ENCODE measurements at places on chromosomes 2 and 18.

- DNase-seq = no peak
These were observed 24.2 kb upstream of the BZW1 start for GRCh38 chr2:200787351-200788120.

- DNase-seq = no peak
These were observed 6.8 kb downstream of the SCTR start for GRCh38 chr2:119517433-119517832.

- DNase-seq = no peak
These were observed 132.1 kb upstream of the EPC2 start for GRCh38 chr2:148512501-148512900.

- no peak for DNase-seq
These were observed 51.2 kb downstream of the SLC4A5 start for GRCh38 chr2:74291886-74292621.

GRCh38 chr18:677951-678381 lies 20.5 kb downstream of the TYMS start:
- DNase-seq = no peak

DNA sequence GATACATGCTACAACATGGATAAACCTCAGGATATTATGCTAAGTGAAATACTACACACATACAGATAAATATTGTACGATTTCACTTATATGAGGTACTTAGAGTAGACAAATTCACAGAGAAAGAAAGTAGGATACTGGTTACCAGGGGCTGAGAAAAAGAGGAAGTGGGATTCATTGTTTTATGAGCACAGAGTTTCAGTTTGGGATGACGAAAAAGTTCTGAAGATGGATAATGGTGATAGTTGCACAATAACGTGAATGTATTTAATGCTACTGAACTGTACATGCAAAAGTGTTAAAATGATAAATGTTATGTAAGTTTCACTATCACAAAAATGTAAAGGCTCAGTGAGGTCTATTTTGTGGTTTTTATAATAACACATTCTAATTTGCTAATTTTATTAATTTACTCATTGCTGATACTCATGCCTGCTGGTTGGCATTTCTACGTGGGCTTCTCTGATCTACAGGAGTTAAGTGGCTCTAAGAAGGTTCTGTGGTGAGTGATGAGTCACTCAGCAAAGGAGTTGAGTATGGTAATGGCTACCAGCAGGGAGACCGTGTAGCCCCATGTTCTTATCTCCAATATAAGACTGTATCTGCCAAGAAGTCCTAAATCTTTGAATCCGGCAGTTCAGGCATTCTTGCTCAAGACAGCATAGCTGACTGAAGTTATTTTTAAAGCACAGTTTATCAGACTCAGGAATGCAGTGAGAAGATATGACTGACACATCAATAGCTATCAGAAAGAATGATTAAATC lies 41.1 kb downstream of the UPP2 start:
- DNase-seq = no peak

DNA sequence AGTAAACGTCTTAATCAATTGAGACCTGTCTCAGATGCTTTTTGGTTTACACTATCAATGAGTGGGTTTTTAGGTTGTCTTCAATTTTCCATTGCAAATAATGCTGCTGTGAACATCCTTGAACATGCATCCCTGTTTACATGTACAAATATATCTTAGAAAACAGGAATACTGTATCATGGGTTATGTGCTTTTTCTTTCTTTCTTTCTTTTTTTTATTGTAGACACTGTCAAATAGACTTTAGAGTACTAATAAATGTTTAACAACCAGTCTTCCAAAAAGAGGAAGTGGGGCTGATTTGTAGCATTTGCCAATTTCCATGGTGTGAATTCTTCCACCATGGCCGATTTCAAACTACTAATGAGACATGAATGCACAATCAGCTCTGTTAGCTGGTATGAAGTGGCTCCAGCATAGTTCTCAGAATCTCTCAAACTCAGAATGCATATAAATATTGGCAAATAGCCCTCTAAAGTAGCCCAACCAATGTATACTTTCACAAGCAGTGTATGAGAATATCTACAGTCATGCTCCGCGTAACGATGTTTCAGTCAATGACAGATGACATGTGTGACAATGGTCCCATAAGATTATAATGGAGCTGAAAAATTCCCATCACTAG lies 50.3 kb upstream of the B3GNT2 start:
- DNase-seq = no peak

DNA sequence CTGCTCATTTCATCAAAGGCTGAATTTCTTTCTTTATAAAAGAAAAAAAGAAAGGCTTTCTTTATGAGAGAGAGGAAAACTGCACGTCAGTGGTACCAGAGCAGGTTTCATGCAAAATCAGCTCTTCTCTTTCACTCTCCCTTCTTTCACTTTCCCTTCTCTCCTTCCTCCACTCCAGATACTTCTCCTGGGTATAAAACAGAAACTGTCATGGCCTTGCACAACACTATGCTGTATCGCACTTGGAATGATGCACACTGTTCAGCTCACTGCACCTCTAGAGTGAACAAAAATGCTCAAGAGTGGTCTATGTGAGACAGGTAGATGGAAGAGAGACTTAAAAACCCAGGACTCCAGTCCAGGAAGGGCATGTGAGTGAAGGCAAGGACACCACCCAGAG lies 73.8 kb downstream of the KLF7 start:
- no peak for DNase-seq

DNA sequence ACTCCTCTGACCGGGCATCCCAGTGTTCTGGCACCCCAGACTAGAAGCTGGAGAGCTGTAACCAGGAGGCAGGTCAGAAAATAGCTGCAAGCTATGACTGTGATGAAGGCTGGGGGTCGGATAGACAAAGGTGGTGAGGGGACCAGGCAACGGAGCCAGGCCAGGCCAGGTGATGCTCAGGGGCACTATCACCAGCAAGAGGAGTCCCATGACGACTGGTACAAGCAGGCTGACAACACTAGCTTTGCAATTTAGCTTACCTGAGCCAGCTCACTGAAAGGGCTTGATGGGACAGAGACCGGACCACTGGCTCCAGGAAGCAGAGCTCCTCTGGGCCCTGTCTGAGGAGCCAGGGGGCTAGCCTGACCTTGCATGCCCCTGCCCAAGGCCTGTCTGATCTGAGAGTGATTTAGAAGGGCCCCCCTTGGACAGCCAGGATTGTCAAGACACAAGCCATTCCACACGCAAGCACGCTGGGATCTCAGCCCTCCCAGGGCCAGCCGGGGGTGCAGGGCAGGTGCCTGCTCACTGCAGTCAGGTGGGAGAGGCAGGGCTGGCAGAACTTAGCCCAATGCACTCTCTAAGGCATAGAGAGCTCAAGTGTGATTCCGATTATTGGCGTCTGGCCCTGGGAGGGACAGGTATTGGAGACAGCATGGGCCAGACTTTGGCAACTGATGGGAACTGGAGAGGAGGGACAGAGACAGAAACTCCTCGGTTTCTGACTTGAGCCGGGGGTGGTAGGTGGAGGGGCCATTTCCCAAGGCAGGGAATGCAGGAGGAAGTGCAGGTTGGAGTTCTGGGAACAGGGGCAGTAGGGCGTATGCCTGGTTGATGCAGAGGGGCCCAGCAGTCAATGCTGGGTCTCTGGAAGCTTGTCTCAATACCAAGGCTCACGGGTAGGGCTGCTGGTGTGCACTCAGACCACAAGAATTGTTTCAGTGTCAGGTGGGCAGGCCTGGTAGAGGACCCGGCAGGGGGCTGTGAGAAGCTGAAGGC lies 47.7 kb downstream of the MYO7B start:
- DNase-seq = no peak

DNA sequence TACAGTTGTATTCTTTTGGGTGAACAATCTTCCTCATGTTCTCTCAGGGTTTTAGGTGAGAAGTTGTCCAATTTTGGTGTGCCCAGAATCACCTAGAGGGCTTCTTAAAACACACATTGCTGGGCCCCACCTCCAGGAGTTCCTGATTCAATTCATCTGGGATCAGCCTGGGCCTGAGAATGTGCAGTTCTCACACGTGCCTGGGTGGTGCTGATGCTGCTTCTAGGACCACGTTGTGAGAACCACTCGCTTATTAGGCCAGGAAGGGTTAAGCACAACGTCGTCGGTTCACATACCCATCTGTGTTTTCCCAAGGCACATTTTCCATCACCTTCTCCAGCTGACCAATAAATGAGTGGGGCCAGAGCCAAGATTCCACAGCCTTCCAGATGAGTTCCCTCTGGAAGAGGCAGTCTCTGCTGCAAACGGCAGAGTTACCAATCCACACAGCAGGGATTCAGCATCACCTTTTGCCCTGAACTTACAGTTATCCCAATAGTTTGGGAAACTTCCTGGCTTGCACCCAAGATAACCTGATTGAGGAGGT lies 277.7 kb upstream of the HNRNPA3 start:
- no peak for DNase-seq

DNA sequence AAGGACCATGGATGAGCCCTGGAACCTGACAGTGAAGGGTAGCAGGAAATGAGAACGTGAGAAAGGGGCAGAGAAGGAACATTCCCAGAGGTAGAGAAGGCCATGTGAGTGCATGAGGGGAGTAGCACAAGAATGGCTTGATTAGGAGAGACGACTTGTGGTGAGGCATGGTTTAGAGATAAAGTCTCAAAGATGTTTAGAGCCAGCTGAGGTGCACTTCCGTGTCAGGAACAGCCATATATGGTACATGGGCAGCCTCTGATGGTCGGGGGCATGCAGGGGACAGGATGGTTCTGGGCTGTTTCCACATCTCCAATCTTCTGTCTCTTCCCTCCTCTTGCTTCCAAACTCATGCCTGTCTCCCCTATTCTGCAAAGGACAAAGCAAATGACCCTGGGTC lies 28.8 kb upstream of the EFEMP1 start:
- DNase-seq = no peak

DNA sequence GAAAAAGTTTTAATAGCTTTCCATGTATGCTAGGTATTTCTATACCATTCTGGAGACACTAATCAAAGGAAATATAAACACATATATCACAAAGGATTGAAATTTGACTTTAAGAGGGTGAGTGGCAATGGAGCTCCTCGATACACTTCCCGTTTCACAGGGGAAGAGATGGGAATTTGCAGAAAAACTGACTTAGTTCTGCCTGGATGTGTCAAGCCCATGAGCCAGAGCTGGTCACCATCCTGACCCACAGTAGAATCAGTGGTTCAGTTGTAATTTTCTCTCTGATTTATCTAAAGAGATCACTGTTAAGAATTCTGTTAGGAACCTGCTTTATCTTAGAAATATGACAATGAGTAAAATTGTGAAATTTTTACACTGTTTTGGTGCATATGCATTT lies 34.2 kb downstream of the PLCL1 start:
- no peak for DNase-seq

DNA sequence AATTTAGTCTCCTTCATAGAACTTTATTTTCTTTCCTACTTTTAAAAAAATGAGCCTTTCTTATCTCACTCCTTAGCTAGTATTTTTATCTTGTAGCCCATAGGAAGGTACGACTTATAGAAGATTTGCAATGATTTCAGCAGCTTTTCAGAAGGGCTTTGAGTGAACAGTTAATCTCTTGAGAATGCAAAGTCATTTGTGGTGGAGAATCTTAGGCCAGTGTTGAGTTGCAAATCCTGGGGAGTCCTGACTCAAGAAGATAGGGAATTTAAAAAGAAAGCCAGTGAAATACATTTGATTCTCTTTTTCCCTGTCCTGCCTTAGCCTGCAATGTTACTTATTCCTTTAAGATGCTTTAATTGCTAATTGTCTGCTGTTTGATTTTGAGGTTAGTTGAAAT lies 33.6 kb downstream of the LYPD6 start:
- DNase-seq = no peak

- DNase-seq = no peak
These were observed 16.0 kb downstream of the CD28 start for GRCh38 chr2:203722411-203722810.

GRCh38 chr18:63290821-63291200 lies 28.8 kb downstream of the BCL2 start:
- DNase-seq = no peak

GRCh38 chr18:74652392-74652988 lies 54.8 kb downstream of the ZNF407 start:
- DNase-seq = no peak
